ENCODE measurements at places on chromosomes 5 and 9.
A peak's percentile ranks its signal among the peaks of the same experiment; 100 is the strongest.

DNA sequence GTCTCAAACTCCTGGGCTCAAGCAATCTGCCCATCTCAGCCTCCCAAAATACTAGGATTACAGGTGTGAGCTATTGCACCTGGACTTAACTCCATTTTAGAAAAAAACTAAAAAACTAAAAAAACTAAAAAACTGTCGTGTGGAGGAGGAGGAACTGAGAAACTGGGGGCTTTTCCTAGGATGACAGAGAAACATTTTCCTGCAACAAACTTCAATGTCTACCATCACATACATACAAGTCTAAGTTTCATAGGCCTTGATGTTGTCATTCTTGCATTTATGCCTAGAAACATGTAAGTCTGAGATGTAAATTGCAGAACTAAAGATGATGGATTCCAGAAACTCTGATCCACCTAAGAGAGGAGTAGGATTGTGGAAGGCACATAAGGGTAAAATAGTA is 556.8 kb downstream of the RAB3C start:
- DNase-seq: no peak

GRCh38 chr9:15416880-15417279 is 5.8 kb upstream of the SNAPC3 start:
- peak; percentile 68 for DNase-seq

DNA sequence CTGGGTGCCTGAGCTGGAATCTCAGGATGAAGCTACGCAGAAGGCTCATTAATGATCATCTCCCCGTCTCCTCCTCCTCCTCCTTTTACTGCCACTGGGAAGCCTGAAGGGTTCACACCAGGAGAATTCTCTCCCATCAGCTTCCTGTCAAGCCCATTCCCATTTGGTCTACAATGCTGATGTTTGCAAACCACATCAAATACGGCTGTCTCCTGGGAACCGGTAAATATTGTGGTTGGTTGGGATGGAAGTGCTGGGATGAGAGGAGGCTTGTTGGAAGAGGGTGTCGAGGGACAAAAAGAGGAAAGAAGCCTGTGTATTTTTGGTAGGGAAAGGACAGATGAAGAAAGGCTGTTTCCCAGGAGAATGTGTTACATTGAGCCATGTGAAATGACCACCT is 13.2 kb upstream of the S1PR3 start:
- no peak for DNase-seq

DNA sequence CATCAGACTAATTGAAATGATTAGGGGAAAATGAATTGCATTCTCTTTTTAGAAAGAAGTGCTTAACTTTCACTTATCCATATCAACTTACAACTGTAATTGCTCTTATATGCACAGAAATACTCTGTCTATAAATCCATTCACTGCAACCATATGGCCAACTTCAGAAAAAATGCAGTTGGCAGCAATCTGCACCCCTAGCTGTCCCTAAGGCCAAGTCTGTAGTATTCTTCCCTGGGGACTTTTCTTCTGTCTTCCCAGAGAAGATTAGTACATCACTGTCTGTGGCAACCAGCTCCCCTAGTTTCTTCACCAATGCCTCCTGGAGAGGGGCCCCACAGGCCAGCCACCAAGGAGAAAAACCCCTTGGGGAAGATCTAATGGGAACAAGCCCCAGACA is 45.4 kb downstream of the ABCA1 start:
- no peak for DNase-seq

GRCh38 chr5:135667673-135668072 is 88.9 kb upstream of the CXCL14 start:
- no peak for DNase-seq

- no peak for DNase-seq
These were observed 21.8 kb downstream of the FYB1 start for GRCh38 chr5:39197556-39197955.

- no peak for DNase-seq
These were observed 214.4 kb downstream of the SEMA6A start for GRCh38 chr5:116360008-116360853.

DNA sequence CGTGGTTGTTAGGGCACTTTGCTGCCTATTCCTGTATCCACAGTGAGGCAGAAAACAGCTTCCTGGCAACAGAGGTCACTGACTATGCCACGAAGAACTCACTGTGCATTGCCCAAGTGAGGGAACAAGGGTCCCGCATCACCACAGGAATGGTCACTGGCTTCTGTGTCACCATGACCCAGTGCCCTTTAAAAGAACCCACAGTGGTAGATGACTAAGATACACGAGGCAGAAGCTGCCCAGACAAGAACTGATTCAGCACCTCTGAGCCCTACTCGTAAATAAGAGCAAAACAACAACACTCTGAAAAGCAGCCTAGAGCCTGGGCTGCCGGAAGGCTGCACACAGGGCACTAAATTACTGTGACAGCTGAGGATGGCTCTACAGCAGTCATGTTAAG is 236.6 kb upstream of the RASEF start:
- DNase-seq: peak; percentile 21

DNA sequence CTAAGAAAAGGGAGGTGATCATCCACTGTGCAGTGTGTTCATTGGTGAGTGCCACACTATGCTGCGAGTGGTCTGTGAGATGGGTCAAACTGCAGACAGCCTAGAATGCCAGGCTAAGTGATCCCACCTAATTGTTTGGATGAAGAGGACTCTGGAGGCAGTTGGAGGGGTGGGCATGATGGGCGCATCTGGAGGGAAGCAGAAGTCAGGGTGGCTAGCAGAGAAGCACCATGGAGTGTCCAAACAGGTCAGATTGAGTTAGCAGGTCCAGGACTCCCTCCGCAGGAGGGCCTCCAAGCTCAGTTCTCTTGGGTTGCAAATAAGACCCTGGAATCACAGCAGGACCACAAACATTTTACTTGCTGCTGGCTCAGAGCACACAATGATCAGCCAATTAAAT is 19.9 kb upstream of the ANGPTL2 start:
- DNase-seq: no peak

GRCh38 chr5:141960018-141960417 is 2.0 kb upstream of the PCDH12 start:
- DNase-seq: no peak

DNA sequence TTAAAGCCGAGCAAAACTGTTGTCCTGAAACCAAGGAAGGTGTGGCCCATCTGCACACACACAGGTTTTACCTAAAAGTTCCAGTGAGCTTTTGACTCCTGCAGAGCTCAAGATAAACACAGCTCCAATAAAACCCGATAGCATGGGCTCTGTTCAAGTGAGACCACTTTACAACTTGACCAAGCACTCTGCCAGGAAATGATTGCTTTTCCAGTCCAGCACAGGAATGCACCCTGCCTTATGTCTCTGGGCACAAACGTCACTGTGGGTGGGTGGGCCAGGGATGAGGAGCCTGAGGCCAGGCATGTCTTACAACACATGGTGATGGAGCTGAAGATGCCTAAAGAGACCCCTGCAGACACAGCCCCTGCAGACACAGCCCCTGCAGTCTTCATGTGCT is 115.3 kb downstream of the ROR2 start:
- DNase-seq: no peak

- peak; percentile 25 for DNase-seq
These were observed 47.2 kb downstream of the RFX3 start for GRCh38 chr9:3478549-3478953.

DNA sequence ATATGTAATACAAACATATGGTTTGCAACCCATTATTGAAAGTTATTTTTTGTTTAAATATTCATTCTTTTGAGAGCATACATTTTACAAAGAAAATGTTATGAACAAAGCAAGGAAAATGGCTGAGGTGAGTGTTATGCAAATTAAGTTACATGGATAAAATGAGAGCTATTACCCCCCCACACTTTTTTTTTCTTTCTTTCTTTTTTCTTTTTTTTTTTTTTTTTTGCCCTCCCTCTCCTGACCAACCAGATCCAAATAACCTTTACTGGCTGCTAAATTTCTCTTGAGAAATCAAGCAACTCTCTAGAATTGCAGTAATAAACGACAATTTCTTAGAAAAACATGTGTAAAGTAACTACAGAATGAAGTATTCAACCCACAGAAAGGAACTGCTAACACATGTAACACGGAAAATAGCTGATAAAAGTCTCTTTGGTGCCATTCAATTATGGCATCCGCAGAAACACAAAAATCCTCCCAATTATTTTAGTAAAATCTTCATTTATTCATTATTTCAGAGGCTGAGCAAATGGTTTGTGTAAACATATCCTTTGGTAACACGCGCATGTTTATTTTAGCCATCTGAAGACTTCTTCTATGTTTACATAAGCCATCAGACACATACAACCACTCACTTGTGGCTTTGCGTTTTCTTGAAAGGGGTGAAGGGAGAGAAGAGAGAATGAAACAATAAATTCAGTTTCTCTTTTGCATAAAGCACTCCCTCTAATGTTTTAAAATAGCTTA is 216.1 kb downstream of the NFIB start:
- DNase-seq: peak; percentile 80

GRCh38 chr9:3730511-3730922 is 204.7 kb upstream of the RFX3 start:
- no peak for DNase-seq

GRCh38 chr5:93188876-93189485 is 392.0 kb downstream of the NR2F1-AS1 start:
- DNase-seq: no peak

- DNase-seq: no peak
These were observed 141.4 kb upstream of the NMUR2 start for GRCh38 chr5:152546493-152546892.

All from iris pigment epithelial cell (primary cell).